H1 (cell line): ENCODE measurements at places on chromosomes 3 and 15.
A peak's percentile ranks its signal among the peaks of the same experiment; 100 is the strongest.

DNA sequence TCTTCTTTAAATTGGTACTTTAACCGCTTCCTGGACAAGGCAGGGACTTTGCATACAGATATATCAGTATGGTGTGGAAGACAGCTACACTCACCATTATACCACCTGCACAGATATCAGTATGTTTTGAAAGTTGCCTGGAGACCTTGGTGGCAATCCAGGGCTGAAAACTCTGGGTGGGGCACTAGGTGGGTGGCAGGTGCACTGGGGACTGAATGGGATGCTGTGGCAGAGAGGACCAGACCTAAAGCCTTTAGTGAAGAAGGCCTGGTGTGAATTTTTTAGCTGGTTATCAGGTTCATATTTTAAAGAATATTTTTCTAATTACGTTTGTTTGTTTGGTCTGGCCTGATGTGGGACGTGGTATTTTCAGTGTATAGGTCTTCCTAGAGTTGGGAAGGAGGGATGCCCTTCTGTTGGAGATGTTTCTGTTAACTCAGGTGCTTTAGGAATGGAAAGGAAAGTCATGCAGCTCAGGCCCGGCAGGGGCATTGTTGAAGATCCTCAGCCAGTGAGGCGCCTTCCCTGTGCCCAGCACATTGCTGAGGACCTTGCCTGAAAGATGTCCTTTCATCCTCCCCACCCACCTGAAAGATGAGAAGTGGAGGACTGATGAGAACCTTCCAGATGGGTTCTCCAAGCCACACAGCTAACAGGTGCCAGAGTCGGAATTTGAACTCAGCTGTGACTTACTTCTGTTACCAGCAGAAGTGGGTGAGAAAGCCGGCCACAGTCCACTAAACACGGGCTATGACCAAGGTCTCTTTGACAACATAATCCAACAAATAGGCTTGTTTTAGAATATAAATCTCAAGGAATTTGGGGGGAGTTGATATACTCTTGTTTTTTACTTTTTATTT lies 77.3 kb downstream of the APBA2 start:
- H3K4me3 ChIP-seq: no peak overlapping the region
- H3K36me3 ChIP-seq: no peaks in the 10 kb centered on the region
- no peaks in the 10 kb centered on the region for H3K4me1 ChIP-seq

- no peaks in the 10 kb centered on the region for H3K36me3 ChIP-seq
- no peak overlapping the region for H3K4me3 ChIP-seq
- H3K4me1 ChIP-seq: no peaks in the 10 kb centered on the region
- H3K27ac ChIP-seq: no peak overlapping the region
- H3K27me3 ChIP-seq: no peaks in the 10 kb centered on the region
- DNase-seq: no peak
Measured at GRCh38 chr15:69474846-69475455, 22.3 kb downstream of the RPLP1 start.

DNA sequence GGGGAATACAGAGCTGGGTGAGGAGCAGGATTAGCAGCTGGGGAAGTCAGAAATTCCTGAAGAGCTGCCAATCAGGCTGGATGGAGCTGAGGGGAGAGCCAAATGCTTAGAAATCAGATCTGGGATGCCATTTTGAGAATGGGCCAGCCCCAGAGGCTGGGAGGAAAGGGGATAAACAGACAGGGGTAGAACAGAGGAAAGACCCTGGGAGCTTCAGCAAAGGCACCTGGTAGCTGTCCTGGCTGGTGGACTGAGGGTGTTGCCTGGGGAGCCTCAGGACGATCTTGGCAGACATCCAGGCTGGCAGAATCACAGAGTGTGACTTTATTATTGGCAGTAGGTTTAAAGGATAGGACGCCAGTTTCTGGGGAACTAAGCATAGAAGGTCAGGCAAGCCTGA lies 97.8 kb downstream of the SQOR start:
- DNase-seq: no peak
- H3K4me1 ChIP-seq: no peaks in the 10 kb centered on the region
- no peak overlapping the region for H3K4me3 ChIP-seq
- H3K36me3 ChIP-seq: no peaks in the 10 kb centered on the region
- H3K27me3 ChIP-seq: no peaks in the 10 kb centered on the region

DNA sequence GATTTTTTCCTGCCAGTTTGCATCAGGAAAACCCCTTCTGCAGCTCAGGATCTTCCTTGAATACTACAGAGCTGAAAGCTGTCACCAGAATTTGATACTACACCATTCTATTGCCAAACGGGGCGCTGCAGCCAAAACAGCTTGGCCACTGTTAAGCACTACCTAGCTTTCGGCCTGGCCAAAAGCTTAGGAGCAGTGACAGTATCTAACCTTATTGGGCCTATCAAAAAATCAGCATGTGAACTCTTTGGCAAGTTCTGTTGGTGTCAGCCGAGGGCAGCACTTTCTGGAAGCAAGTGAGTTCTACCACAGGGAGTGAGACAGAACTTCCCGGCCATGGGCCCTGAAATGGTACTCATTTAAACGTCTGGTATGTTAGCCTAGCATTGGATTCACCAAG lies 16.1 kb upstream of the GYG1 start:
- H3K27me3 ChIP-seq: no peaks in the 10 kb centered on the region
- H3K4me1 ChIP-seq: no peaks in the 10 kb centered on the region
- no peaks in the 10 kb centered on the region for H3K36me3 ChIP-seq
- no peak for DNase-seq
- H3K27ac ChIP-seq: no peak overlapping the region

DNA sequence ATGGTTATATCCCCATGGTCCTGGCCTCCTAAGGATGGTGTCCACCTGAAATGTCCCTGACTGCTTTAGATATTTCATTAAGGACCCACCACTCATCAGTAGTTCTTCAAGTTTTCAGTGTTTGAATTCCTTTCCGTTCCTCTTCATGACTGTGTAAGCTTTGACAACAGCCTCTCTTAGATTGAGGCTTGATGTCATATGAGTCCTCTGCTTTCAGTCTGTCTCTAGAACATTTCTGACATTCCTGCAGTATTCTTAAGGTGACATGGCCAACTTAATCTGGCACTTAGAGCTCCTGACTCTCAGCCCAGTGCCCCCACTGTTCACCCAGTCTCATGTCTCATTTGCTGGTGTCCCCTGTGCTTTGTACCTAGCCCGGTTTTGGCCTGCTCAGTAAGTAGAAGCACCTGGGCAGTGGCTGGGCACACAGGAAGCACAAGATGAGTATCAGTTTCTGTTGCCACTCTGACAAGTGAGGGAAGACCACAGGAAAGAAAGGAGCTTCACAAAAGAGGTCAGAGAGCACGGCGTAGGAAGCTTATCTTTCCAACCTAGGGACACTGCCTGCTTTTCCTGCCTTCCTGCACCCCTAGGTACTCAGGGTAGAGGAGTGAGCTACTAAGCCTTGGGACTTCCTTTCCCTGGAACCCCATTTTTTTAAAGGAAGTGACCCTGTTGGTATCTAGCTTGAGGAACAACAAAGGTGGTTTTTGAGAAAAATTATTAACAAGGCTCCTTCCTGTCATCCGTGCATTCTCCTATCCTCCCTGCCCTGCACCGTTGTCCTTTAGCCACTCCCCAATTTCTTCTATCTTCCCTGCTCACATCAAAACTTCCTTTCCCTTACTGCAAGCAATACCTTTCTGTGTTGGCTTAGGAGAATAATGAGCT lies 103.1 kb downstream of the KLHL25 start:
- DNase-seq: no peak
- no peaks in the 10 kb centered on the region for H3K27me3 ChIP-seq
- H3K4me1 ChIP-seq: peaks cover 6% of the 10 kb centered on the region; the same call in 1 of the 2 replicates
- H3K27ac ChIP-seq: no peak overlapping the region
- H3K36me3 ChIP-seq: no peaks in the 10 kb centered on the region
- no peak overlapping the region for H3K4me3 ChIP-seq

DNA sequence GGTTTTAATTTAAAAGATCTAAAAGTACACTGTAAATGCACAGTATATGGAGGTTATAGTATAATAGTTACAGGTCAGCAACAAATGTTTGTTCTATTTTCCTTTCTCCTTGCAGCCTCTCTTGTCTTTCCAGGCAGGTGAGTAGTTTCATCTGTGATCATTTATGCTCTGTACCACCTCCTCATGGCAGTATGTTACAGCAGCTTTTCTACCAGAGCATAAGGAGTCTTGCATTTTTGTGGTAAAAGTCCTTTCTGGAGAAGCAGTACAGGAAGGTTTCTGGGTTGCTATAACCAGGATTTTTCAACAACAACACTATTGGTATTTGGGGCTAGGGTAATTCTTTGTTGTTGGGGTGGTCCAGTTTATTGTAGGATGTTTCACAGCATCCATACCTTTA lies 59.5 kb downstream of the ZNF609 start:
- no peak overlapping the region for H3K27ac ChIP-seq
- no peak for DNase-seq
- no peaks in the 10 kb centered on the region for H3K36me3 ChIP-seq

DNA sequence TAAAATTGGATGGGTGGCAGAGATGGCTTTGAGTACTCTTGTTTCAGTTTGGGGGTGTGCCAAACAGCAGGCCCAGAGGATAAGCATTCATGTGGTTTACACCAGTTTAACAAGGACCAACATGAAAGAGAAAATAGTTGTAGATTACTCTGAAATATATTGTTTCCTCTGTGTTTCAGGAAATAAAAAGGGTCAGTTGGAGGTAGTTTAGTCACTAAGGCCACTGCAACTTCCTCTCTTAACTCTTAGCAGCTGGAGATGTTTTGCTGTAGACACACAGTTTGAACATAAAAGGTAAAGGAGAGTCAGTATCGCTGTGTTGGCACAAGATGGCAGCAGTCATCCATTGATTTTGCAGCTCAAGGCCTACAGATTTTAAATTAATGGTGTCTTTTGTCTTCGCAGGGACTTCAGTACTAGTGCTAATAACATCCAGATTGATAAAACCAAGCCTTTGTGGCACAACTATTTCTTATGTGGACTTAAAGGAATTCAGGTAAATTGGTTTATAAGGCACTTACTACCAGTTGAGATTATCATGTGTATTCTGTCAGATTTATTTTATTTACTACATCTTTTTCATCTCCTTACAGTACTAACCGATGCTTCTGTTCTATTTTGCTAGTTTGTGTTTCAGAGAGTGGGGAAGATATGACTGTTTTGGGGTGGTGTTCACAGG lies 65.5 kb downstream of the GALK2 start:
- H3K4me3 ChIP-seq: no peak overlapping the region
- H3K27me3 ChIP-seq: no peaks in the 10 kb centered on the region
- no peaks in the 10 kb centered on the region; the same call in 1 of the 2 replicates for H3K36me3 ChIP-seq

GRCh38 chr15:69410248-69410874 lies 3.8 kb upstream of the KIF23 start:
- H3K4me1 ChIP-seq: no peaks in the 10 kb centered on the region
- H3K36me3 ChIP-seq: no peaks in the 10 kb centered on the region
- no peak overlapping the region for H3K4me3 ChIP-seq
- no peak overlapping the region for H3K27ac ChIP-seq
- no peak for DNase-seq
- no peaks in the 10 kb centered on the region for H3K27me3 ChIP-seq

GRCh38 chr15:61025781-61026180 lies 203.3 kb downstream of the RORA start:
- no peaks in the 10 kb centered on the region for H3K36me3 ChIP-seq
- H3K4me3 ChIP-seq: no peak overlapping the region
- no peak overlapping the region for H3K27ac ChIP-seq
- no peaks in the 10 kb centered on the region for H3K4me1 ChIP-seq

DNA sequence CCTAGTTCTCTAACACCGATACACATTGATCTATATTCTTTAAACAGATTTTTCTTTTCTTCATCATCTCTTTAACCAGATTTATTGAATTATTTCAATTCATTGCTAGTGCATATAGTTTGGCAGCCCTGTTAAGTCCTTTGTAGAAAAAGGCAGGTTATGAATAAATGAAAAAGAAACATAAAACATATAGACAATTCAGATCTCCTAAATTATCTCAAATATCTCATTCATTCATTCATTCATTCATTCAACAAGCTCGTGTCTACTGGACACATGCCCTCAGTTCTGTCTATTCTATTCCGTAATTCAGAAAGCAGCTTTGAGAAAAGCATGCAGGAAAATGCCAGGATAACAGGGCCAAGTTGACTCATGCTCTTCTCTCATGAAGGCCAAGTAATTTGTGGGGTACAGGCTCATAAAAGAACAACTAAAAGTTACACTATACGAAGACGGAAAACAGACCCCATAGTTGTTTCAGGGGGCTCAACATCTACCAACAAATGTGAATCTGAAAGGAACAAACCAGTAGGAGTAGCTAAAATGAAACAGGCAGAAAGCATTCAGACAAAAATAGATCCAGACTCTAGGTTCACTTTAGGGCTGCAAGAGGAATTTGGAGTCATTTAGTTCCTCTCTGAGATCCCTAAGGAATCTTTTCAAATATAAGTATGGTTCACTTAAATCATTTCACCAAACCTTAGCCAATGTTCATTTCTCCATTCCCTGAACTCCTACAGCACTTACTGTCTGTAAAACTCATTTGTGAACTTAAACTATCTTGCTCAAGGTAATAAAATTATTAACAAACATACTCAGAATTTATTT lies 7.5 kb downstream of the ZNF148 start:
- H3K36me3 ChIP-seq: no peaks in the 10 kb centered on the region

DNA sequence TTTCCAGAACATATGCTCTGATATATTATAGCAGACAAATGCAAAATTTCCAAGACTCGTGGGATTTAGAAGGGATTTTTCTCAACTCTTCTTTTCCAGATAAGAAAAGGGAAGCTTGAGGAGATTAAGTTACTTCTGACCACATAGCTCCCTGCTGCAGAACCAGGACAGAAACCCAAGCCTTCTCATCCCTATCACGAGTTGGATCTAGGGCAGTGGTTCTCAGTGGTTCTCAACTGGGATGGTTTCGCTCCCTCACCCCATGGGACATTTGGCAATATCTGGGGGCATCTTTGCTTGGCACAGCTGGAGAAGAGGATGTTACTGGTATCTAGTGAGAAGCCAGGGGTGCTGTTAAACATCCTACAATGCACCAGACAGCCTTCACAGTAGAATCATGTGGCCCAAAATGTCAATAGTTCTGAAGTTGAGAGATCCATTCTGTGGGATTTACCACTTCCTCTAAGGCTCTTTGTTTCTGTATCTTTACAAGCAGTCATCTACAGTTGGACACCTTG lies 64.2 kb downstream of the LIPC start:
- H3K4me1 ChIP-seq: no peaks in the 10 kb centered on the region
- H3K27me3 ChIP-seq: no peaks in the 10 kb centered on the region
- H3K4me3 ChIP-seq: no peak overlapping the region

DNA sequence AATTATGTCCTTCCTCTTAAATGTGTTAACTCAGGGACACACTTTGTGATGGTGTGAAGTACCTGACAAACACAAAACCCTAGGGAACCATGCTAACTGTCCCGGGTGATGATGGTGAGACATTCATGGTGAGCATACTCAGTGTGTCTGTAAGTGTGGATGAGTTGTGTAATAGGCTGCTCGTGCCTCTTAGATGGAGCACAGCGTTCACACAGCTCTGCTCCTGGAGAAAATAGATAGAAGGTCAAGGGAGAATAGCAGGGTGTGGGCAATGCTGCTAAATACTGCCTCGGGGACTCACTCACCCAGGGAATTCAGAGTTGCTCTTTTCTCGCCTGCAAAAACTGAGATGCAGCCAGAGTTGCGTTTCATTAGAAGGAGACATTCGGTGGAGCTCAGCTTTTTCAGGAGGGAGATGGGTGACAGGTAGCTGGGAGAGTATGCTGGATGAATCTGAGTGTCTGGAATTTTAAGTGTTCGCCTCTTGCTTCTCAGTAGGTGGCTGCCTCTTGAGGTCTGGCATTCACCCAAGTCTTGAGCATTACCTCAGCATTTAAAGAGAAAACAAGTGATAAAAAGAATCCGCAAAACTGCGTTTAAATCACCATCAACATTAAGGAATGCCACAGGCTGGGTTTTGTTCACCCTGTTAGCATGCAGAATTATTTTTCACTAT lies 813.2 kb downstream of the AGBL1 start:
- H3K36me3 ChIP-seq: no peaks in the 10 kb centered on the region
- peak; percentile 36 for DNase-seq
- no peak overlapping the region for H3K4me3 ChIP-seq
